Bronchial smooth muscle cell (primary cell): ENCODE measurements at places on chromosomes 7 and 10. TPM values are rescaled to one million over a fixed set of nuclear protein-coding genes. Genes with fewer than 3 reads are reported as not detected.

MMD2 gene
- not detected in 2 replicates for total RNA-seq

HMX3 gene
- 0.16 TPM in 1 of 2 replicates, not detected in the other for total RNA-seq

SKIDA1 gene
- total RNA-seq: 0.47 and 0.60 TPM in 2 replicates

TRIL gene
- total RNA-seq: under 0.01 and 2.1 TPM in 2 replicates

HOXA9 gene
- not detected in 2 replicates for total RNA-seq

UNC5B gene
- total RNA-seq: 3.9 and 11.4 TPM in 2 replicates

ACTL6B gene
- total RNA-seq: not detected in 2 replicates
